ENCODE measurements at places on chromosomes 12 and 14.

DNA sequence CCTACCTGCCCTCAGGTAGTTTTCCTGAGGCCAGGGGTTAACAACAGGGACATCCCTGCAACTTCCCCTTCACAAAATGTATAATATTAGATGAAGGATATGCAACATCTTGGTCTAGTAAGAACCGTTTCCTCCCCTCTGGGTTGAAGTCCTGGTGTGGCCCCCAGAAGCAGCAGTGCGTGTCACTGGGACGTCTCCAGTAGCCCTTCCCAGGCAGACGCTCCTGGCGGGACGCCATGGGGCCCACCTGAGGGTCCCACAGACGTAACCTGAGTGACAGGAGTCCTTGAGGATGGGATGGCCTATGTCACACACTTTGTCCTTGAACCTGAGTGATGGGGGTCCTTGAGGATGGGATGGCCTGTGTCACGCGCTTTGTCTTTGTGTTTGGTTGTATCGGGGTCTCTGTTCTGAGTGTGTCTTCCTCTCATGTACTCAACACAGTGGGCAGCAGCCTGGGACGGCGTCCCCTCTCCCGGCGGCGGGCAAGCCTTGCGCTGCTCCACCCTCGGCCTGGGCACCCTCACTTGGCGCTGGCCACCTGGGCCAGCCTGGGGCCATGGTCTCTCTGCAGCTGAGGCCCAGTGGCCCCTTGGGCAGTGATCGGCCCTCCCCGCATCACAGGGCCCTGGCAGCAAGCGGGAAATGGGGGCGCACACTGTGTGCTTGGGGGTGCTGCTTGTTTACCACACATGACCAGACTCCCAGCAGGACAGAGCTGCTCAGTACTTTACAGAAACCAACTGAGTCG lies 14.3 kb upstream of the AMN start:
- no peak for DNase-seq

DNA sequence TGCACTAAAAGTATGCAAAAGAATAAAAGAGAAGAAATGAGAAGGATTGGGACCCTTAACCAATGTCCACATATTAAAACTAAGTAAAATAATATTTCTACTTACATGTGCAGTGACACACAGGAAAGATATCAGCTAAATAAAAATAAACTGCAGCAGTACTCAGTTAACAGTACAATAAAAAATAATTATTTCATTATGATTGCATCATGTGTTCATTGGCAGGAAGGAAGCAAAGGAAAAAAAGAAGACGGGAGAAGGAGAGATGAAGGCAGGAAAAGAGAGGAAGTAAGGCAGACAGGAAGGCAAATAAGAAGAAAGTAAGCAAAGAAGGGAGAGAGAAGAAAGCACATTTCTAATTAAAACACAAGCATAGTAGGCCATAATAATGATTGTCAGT lies 33.0 kb downstream of the RASSF9 start:
- no peak for DNase-seq

GRCh38 chr14:81519200-81520011 lies 14.2 kb downstream of the SEL1L start:
- DNase-seq, result no peak

DNA sequence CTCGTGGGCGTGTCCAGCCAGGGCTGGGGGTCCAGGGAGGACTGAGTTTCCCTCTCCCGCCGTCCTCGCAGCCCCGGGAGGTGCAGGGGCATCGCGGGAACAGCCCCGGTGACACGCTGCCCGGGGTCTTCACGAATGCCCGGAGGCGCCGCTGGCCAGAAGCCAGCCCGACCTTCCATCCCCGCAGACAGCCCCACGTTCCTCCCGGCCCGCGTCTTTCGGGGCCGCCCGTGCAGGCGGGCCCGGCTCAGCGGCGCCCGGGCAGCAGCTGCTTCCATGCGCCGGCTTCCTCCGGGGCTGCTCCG lies 827 bp upstream of the TEDC1 start:
- DNase-seq, result no peak

DNA sequence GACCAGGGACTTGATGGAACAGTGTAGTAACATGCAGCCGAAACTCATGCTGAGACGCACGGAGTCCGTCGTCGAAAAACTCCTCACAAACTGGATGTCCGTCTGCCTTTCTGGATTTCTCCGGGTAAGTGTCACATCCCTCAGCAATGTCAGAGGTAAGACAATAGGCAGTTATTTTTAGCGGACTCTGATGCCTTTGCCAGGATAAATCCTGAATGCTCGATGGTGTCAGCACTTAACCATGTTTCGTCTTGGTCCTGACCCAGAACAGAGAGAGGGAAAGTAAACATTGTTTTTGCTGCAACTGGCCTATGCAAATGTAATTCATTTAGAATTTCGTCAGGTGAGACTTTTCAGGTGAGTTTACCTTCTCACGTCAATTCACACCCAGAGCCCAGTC lies 112.3 kb downstream of the PLXNC1 start:
- DNase-seq, result no peak

- DNase-seq, result no peak
Measured at GRCh38 chr12:133058203-133059113, 21.1 kb downstream of the ZNF84 start.

DNA sequence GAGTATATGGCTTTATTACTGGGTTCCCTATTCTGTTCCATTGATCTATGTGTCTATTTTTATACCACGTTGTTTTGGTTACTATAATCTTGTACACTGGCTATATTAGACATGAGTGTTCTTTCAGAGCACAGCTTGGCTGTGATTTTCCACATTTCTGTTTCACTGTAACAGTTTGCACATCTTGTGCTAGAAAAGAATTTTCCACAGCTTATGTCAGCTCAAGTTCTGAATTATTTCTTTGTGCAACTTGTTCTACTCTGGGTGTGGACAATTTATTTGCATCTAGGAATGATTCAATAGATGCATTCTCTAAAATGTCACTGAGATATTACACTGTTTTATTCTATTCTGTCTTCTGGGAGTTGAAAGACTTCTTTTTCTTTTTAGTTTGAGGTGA lies 28.4 kb upstream of the OR5AU1 start:
- DNase-seq, result no peak

DNA sequence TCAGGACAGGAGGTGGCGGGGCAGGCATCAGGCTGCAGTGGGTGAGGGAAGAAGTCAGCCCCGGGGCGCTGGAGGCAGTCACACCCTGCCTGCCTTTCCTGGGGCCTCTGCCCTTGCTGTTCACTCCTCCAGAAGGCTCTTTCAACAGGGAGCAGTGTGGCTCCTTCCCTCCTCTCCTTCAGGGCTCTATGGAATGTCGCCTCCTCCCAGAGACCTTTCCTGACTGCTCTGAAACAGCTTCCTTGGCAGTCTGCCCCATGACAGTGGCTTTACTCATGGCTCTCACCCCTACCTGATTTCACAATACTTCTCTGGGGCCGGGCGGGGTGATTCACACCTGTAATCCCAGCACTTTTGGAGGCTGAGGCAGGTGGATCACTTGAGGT lies 7.1 kb downstream of the RHOF start:
- DNase-seq, result no peak

- DNase-seq, result no peak
Measured at GRCh38 chr12:56628671-56629458, 1.3 kb downstream of the BAZ2A start.

- DNase-seq, result peak; percentile 36
Measured at GRCh38 chr14:35818346-35819115, 7.6 kb upstream of the BRMS1L start.

GRCh38 chr12:57175428-57176138 lies 28.2 kb upstream of the LRP1-AS start:
- DNase-seq, result peak; percentile 69

- DNase-seq, result no peak
Measured at GRCh38 chr14:70188322-70188658, 461 bp downstream of the SLC8A3 start.

DNA sequence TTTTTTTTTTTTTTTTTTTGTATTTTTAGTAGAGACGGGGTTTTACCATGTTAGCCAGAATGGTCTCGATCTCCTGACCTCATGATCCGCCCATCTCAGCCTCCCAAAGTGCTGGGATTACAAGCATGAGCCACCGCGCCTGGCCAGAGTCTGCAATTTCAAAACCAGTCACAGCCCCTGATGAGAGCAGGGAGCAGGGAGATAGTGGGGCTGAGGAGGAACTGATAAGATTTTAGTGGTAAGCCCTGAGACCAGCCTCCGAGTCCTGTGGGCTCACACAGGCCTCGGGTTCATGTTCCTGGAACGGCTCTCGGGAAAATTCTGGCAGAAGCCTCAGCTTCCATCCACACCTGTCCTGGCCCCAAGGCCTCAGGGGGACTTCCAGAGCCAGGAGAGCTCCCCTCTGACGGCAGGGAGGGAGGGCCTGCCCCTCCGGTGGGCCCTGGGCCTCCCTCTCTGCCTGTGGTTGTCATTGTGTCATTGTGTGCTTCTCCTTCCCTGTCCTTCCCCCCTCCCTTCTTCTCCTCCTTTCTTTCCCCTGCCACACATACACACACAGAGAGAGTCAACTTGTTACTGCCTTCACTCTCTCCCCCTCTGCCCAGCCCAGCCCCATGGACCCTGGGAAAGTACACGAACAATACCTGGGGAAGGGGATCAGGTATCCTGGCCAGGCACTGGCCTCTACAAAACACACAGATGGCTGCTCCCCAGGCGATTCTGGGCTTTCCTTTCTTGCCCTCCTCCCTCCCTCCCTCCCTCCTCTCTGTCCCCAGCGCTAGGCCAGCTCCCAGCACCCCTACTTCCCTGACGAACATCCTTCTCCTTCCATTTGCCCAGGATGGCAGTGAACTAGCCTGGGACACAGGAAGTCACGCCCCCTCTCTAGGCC lies 294.1 kb downstream of the DPF3 start:
- no peak for DNase-seq

DNA sequence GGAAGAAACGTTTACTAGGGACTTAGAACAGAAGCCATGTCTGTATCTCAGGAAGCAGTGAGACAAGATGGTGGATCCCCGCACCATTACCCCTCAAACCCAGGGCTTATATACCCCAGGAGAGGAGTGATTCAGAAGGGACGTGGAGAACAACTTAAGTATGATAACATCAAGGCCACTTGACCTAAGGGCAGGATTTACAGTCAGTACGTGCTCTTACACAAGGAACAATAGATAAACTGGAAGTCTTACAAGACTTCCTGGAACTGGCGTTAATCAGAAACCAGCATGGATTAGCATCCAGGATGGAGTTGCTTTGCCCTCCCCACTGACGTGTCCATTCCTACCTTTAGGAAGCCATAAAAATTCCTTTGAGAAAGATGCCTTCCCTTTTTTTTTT lies 8.6 kb upstream of the ETFBKMT start:
- no peak for DNase-seq

GRCh38 chr14:91374287-91374878 lies 43.2 kb downstream of the CCDC88C start:
- no peak for DNase-seq

DNA sequence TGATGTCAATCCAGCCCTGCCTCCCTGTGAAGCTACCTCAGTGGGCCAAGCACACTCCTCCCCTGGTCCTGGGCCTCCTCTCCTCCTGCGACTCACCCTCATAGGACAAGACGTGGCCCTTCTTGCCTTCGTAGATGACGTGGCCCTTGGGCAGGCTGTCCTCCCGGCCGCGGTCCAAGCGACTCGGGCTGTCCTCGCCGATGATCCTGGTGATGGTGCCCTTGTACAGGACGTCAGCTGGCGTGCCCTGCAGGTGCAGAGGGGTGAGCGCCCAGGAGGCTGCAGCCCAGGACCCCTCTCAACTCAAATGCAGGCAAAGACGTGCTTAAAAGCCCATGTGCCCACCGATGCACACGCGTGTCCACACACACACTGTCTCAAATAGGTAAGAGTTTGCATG lies 55.6 kb downstream of the RFLNA start:
- DNase-seq, result no peak

GRCh38 chr12:12488823-12489550 lies 73.7 kb downstream of the DUSP16 start:
- no peak for DNase-seq

GRCh38 chr12:22257100-22257499 lies 77.4 kb downstream of the ST8SIA1 start:
- DNase-seq, result no peak

GRCh38 chr12:27785882-27786570 lies 6.0 kb upstream of the MANSC4 start:
- DNase-seq, result peak; percentile 8

- no peak for DNase-seq
Measured at GRCh38 chr12:7940906-7941305, 4.9 kb upstream of the SLC2A3 start.

GRCh38 chr12:94969424-94969823 lies 34.1 kb downstream of the NDUFA12 start:
- DNase-seq, result no peak

DNA sequence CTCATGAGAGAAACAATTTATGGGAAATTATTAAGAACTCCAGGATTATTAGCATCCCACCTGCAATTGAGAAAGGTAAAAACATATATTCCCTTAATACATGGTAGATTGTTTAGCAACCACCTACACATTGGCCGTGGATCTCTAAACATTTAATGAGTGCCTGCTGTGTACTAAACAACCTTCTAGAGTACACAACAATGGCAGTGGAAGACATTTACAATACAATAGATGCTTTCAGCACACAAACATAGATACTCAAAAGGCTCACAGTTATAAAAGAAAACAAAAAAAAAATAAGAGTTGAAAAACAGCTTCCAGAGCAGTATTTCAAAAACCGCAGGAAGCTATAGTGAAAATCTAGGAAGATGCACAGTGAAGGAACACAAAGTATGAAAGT lies 382.9 kb downstream of the SYT1 start:
- DNase-seq, result no peak
